Right ventricle myocardium inferior (tissue), 1 donor: ENCODE measurements at places on chromosomes 3 and 15. TPM values are rescaled to one million over a fixed set of nuclear protein-coding genes. Genes with fewer than 3 reads are reported as not detected.

- no peak for DNase-seq
These were observed 139.0 kb upstream of the NECTIN3 start for GRCh38 chr3:110932567-110932966.

- DNase-seq, result no peak
These were observed 135.7 kb downstream of the FOXP1 start for GRCh38 chr3:71447803-71448202.

DNA sequence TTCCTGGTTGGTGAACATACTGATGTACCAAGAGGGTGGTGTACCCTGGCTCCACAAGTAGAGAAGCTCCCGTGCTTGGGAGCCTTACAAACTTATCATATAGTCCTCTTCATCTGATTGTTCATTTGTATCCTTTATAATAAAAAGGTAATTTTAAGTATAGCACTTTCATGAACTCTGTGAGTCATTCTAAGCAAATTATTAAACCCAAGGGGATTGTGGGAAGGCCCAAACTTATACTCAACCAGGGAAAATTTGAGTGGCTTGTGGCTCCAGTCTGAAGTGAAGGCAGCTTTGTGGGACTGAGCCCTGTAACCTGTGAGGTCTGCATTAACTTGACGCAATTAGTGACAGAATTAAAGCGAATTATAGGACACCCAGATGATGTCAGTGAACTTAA is 29.0 kb downstream of the TTBK2 start:
- DNase-seq, result no peak

GRCh38 chr3:195119461-195120266 is 151.3 kb downstream of the XXYLT1 start:
- DNase-seq, result no peak

DNA sequence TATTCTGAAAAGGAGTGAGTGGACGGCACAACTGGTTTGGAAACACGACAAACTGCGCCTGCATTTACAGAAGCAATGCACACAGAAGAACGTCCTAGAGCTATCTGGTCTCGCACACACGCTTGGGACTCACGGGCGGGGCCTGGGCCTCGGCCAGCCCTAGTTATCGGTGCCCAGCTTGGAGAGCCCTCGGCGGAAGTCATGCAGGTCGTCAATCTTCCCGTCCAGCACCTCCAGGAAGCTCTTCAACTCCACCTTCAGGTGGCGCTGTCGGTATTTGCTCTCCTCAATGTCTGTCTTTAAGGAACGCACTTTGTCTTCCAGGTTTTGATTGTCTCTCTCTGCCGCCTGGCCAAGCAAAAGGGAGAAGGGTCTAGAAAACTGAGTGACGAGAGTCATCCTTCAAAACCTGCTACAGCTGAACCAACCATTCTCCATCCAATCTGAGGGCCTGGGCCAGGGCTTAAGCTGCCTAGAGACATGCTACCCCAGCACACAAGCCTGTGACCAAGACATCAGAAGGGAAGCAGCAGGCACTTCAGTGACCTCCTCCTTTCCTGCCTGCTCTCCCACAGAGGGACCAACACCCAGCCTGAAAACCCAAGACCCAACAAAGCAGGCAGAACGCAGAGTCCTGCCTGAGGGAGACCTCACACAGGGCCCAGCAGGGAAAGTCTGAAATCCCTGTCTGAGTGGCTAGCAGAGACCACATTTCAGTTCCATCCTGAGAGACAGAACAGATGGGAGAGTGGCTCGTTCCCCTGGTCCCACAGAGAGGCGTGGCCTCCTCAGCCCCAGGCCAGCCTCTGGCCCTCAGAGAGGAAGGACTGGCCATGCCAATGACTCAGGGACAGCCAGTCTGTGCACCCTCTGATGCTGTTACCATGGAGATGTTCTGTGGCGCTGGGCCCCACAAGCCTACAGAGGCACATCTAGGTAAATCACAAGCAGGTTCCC is 40.4 kb downstream of the WHAMM start:
- DNase-seq, result peak; percentile 88

GRCh38 chr3:54760201-54760600 is 167.7 kb downstream of the LRTM1 start:
- DNase-seq, result no peak

Gene CCDC54
- not detected for total RNA-seq

Gene CDHR4
- total RNA-seq, result not detected

GRCh38 chr3:174168538-174169254 is 690.4 kb upstream of the NAALADL2 start:
- DNase-seq, result no peak
